Activated T-helper 17 cell treated with anti-CD3 and anti-CD28 coated beads, Interleukin-2, amount 50 U/mL, for 72 hours (primary cell): ENCODE measurements at places on chromosomes 1 and 21. TPM values are rescaled to one million over a fixed set of nuclear protein-coding genes. Genes with fewer than 3 reads are reported as not detected.
A peak's percentile ranks its signal among the peaks of the same experiment; 100 is the strongest.

Gene NFASC
- 0.21 TPM for total RNA-seq

Gene IRF6
- total RNA-seq, result 1.7 TPM

Gene AK2
- 372 TPM for total RNA-seq

Gene LCE6A
- total RNA-seq, result not detected

Gene FCRL6
- total RNA-seq, result not detected

Gene MYCL
- total RNA-seq, result not detected

Gene CLDN8
- total RNA-seq, result not detected

DNA sequence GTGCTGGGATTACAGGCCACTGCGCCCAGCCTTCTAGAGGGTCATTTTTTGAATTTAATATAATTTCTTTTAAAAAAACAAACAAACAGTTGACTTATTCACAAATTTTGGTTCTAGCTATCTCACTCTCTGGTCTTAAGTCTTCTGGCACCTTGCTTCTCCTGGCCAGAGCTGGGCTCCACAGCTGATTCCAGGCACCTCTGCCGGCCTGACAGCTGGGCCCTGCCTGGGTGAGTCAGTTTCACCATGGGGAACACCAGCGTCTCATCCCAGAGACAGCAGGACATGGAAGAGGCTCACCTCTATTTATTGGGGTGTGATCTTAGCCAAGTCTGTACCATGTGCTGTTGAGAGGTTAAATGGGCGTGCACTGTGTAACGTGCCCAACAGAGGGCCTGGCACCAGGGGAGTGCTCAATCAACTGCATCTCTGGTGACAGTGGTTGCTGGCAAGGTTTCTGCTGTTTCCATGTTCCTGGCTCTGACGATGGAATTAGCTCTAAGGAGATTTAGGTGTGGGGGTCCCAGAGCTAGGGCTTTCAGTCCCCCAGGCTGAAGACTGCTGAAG lies 956 bp downstream of the CPLANE2 start:
- peak; percentile 40 for ATAC-seq

DNA sequence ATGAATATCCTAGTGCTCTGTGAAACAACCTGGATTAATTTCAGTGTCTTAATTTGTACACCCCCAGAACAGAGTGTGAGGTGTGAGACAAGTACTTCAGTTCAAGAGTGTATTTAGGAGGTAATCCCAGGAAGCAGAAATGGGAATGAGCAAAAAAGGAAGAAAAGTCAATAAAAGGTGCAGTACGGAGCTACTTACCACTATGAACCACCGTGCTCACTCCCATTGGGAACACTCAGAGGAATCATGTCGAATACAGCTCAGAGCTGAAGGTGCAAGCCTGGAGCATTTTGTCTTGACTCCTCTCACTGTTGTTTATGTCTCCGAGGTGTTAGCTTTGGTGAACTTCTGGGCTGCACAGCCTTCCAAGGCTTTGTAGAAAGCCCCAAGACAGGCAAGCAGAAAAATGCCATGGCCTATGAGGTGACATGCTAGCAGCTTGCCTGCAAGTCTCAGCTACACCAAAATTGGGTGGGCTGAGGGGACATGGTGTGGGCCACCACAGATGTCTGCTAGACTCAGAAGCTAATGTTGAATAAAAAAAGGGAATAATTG lies 7.4 kb upstream of the SVBP start:
- no peak for ATAC-seq

- no peak for ATAC-seq
These were observed 498.5 kb downstream of the NUF2 start for GRCh38 chr1:163820226-163820625.

DNA sequence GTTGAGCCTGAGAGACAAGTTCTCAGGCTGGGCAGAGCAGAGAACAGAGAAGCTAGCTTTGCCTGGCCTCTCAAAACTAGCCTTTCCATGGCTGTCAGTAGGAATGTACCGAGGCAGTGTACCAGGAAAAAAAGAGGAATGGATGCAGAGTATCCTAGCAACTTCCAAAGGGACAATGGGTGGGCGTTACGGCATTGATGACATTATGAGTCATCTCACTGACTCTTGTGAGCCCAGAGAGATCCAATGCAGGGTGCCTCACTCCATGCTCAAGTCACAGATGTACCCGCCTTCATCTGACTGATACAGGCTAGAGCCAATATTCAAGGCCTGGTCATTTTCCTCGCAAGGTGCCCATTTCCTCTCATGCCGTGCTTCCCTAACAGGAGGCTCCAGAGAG lies 51.4 kb upstream of the C8B start:
- ATAC-seq, result no peak

GRCh38 chr1:158496374-158496773 lies 24.4 kb downstream of the OR10R2 start:
- no peak for ATAC-seq

- ATAC-seq, result no peak
These were observed 98.6 kb downstream of the ENAH start for GRCh38 chr1:225554216-225554812.

- ATAC-seq, result no peak
These were observed 9.0 kb upstream of the DMRTB1 start for GRCh38 chr1:53450225-53450624.

DNA sequence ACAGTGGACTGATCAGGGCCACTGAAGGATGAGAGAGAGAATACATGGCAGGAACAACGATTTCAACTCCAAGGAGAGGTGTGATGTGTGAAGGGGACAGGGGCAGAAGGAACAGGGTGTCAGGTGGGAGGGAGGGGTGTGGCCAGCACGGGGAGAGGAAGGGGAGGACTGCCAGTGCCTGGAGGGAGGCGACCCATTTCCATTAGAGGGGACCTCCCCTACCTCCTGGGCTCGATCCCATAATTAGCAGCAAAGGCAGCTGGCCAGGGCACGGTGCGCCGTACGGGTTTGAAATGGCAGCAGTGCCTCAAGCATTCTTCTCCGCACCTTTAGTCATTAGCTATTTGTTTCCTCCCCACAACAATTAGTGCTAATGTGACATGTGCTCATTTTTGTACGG lies 22.7 kb downstream of the CRYAA start:
- no peak for ATAC-seq

DNA sequence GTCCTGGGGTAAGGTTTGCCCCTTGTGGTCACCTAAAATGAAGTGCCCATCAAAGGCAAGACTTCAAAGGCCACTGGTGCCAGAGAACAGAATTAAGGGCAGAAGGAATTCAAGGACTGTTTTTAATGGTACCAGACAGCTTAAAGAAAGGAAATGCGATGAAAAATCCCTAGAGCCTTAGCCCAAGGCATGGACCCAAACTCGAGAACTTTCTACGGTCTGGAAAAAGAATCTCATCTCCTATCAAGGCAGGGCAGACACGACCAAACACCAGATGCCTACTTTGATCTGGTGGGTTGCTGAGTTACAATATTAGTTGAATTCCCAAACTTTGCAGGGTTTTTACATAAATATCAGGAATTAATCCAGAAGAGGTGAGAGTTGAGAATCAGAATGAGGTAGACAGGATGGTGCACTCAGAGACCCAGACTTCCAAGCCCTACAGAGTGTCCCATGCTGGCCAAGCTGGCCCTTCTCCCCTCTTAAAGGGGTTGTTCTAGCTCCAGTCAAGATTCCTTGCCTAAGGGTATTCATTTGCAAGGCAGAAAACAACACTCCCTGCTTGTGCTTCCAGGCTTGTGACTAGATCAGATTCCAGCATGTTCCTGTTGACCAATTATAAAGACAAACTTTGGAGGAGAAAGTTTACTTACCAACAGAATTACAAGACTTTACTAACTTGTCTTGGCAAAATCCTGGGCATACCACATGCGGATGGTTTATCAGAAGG lies 48.0 kb downstream of the EDN2 start:
- ATAC-seq, result no peak

GRCh38 chr1:18470671-18471355 lies 9.9 kb upstream of the KLHDC7A start:
- no peak for ATAC-seq

- no peak for ATAC-seq
These were observed 82.7 kb upstream of the ZBTB18 start for GRCh38 chr1:243968413-243968812.

GRCh38 chr21:25965951-25966707 lies 204.4 kb downstream of the APP start:
- ATAC-seq, result no peak
